AG08396 (cell line): ENCODE measurements at places on chromosomes 13 and 19.

DNA sequence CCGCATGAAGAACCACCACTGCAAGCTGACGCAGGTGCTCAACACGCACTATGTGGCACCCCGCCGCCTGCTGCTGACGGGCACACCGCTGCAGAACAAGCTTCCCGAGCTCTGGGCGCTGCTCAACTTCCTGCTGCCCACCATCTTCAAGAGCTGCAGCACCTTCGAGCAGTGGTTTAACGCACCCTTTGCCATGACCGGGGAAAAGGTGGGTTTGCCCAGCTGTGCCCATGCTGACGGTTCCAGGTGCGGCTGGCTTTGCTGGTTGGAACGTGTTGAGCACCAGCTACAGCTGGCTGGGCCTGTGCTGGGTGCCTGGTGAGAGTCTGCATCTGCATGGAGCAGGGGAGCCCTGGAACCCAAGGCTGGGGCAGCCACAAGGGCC is 60.9 kb downstream of the SMARCA4 start:
- no peak for DNase-seq

DNA sequence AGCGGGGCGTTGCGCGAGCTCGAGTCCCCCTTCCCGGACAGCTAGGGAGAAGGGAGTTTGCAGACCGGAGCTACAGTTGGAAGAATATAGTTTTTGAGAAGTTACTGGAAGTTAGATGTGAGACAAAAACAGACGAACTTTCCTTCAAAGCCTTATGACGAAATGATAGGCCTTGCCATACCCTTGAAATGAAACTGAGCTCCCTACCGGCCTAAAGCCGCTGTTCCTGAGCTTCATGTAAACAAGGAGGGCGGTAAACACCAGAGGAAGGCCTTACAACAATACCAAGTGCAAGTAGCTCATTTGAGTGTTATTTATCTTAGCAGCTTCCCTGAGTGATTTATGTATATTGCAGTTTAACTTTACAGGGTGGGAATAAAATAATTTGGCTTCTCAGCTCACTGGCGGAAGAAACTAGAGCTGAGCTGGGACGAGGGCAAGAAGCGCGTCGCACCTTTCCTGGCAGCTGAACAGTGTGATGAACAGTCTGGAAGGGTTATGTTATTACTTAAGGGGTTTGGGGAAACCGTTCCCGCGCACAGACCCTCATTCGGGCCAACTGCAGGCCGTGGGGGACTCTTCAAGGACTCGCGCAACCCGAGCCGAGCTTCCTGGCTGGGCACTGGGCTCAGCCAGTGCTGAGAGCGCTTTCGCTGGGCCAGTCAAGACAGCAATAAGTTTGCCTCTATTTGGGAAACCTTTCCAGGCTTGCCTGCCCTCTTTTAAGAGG is 111.2 kb downstream of the KCNRG start:
- no peak for DNase-seq

DNA sequence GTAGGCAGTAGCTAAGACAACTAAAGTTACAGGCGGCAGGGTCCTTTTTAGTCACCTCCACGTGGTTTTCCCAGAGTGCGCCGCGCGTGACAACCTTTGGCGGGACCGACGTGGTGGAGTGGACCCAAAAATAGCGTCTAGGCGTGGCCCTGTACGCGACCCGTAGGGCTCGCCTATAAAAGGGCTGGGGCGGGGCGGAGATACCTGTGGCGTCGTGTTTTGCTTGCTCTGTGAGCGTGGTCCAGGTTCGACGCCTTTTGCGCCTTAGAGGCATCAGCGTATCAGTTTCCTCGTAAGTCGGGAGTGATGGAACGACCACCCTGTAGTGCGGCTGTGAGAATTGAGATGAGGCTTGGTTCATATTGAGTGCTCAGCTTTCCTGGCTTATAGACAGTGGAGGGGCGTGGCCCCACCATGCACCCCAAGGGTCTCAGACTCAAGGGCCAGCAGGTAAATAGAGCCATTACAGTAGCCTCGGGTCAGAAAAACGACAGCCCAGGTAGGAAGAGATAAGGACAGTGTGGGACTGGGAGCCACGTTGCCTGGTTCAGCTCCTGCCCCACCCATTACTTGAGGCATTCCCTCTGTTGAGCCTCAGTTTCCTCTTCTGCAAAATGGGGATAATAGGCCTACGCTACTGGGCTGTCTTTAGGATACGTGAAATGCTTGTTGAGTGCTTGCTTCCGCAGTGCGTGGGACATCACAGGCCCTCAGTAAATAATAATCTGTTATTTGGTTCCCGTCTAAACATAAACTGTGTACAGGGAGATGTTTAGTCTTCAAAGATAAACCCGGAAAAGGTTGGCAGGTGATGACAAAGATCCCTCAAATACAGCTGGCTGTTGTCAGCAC is 693 bp upstream of the TMED1 start:
- peak; percentile 82 for DNase-seq

DNA sequence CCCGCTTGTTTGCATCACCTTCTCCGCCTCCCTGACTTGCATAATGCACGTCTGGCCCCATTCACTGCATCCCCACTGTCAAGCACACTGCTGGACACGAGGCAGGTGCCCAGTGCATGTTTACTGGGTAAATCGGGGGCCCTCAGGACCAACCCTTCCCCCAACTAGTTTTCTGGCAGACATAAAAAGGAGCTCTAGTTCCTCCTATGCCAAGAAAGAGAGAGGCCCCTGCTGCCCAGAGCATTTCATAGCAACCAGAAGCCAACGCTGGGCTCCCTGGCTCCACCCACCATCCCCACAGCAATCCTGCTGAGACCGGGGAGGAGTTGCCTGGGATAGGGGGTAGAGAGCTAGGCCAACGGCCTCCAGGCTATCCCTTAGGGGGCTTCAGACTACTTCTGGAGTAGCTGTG is 23.2 kb downstream of the ANKRD27 start:
- peak; percentile 37 for DNase-seq

- peak; percentile 99 for DNase-seq
These were observed 47.3 kb upstream of the SHKBP1 start for GRCh38 chr19:40529093-40529954.

GRCh38 chr13:23025864-23026608 is 154.7 kb upstream of the SGCG start:
- DNase-seq, result no peak

DNA sequence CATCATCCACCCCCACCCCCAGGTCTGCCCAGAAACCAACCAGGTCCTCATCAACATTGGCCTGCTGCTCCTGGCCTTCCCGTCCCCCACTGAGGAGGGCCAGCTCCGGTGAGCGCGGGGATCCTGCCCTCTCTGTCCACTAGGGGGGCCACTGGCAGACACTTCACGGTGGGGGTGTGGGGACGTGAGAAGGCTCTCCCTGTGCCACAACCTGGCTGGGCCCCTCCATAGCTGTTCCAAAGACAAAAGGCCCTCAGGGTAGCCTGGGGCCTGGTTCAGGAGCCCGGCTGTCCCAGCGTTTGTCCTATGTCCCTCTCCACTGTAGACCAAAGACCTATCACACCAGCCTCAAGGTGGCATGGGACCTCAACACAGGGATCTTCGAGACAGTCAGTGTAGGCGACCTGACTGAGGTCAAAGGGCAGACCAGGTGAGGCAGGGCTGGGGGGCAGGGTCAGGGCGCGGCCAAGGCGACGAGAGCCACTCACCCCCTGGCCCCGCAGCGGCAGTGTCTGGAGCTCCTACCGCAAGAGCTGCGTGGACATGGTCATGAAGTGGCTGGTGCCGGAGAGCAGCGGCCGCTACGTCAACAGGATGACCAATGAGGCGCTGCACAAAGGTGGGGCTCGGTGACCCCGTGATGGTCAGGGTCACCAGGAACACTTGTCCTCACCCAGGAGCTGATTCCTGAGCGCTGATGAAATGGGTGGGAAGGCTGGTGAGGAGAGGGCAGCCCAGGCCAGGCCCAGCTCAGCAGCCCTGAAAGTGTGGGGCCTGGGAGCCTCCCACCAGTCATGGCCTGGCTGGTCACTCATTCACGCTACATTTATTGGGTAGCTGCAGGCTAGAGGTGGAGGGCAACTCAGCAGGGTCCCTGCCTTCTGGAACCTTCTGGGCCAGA is 7.9 kb downstream of the DCAF15 start:
- peak; percentile 62 for DNase-seq

- no peak for DNase-seq
These were observed 244.8 kb upstream of the KLHL1 start for GRCh38 chr13:70353096-70353495.

GRCh38 chr19:4369109-4369887 is 25.9 kb downstream of the MPND start:
- peak; percentile 18 for DNase-seq

GRCh38 chr13:83355041-83355440 is 527.2 kb downstream of the SLITRK1 start:
- DNase-seq, result no peak

- DNase-seq, result no peak
These were observed 180.9 kb downstream of the B3GLCT start for GRCh38 chr13:31380715-31381114.

DNA sequence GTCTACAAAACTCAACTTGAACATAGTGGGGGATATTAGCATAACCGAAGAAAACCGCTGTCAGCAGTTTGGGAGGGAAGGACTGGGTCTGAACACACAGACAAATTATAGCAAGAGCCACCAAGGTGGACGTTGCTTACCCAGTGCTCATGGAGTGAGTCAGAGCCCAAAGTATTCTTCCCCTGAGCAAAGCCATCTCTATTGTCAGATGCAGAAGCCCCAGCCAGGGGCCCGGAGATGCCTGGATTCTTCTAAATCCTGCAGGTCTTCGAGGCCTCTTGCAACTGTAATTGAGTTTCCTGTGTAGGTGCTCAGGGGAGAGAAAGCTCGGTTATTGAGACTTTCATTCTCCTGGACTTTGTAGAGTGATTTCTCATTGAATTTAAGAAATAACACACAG is 384.5 kb downstream of the IRS2 start:
- DNase-seq, result no peak

- no peak for DNase-seq
These were observed 115.4 kb upstream of the TMTC4 start for GRCh38 chr13:100789968-100790367.

DNA sequence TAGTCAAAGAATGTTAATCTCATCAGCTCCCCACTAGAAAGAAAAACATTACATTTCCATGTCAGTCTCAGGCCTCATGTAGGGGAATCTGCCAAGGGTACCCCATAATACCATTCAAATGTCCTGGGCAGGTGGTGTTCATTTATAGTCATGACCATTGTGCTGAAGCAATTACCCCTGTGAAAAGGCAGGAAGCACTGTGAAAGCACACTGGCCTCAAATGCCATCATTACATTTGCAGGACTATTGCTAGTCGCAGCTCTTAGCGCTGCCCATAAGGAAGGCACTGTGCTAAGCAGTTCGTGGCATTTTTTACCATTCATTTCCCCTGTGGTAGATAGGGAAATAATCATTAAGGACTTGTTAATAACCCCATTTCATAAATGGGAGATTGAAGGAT is 109.0 kb downstream of the LHFPL6 start:
- no peak for DNase-seq

DNA sequence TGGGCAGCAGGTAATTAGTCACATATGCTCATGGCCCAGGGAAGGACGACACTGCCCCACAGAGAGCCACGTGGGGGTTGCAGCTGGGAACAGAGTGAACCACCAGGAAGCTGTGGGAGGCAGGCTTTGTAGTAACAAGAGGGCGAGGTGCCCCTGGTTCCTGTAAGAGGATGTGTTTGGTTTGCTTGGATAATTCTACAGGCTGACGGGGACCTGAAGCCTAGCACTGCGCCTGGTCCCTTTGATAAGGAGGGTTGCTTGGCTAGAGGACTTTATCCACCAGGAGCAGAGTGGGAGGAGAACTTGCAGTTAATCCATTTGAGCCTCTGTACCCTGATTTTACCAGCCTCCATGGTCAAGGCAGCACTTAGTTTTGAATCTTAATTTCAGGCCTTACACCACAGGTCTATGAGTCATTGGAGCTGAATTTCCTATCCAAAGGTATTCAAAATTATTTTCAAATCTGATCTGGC is 67.4 kb upstream of the CLDN10 start:
- DNase-seq, result no peak

GRCh38 chr13:106996867-106997618 is 429.1 kb upstream of the ARGLU1 start:
- DNase-seq, result no peak

GRCh38 chr19:20162821-20163220 is 4.2 kb upstream of the ZNF486 start:
- no peak for DNase-seq

GRCh38 chr13:32001154-32001768 is 30.3 kb upstream of the FRY start:
- DNase-seq, result peak; percentile 76

GRCh38 chr13:28001837-28002473 is 13.5 kb upstream of the URAD start:
- no peak for DNase-seq

- DNase-seq, result no peak
These were observed 8.3 kb upstream of the JUND start for GRCh38 chr19:18289471-18290301.

DNA sequence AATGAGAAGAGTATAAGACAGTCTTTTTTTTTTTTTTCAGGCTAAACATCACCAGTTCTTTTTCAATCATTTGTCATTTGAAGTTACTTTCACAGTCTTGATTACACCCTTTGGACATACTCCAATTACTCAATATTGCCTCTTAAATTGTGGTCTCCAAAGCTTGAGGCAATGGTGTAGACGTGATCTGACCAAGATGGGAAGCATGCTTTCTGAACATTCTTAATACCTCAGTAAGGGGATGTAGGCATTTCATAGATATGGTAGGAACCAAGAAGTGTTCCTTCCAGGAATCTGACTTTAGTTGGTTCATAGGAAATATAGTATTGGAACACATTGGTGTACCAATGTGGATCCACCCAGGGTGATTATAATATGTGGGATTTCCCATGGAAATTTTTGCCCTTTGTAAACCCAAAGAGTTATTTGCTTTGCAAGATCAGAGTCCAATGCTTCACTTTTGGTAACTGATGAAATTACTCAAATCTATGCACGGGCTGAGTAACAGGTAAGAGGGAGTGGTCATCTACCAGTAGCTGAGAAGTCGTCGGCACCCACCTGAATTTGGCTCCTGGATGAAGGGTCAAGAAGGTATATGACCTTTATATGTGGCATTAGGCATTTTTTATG is 62.2 kb downstream of the ERCC5 start:
- no peak for DNase-seq

GRCh38 chr13:59279576-59279975 is 884.2 kb downstream of the DIAPH3 start:
- DNase-seq, result no peak

DNA sequence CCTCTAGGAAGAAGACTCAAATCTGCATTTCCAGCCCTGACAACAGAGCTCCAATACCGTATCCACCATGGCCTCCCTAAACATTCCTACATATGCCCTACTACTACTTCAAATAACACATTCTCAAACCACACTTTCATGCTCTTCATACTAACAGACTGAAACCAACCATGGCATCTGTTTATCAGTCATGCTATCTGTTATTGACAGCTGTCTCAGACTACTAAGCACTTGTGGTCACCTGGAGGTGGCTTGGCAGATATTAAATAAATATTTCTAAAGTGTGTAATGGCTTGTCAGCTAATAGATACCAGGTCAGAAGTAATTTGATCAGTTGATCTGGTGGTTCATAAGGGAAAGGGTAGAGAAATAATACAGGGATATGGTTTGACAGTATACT is 489.1 kb downstream of the DIAPH3 start:
- no peak for DNase-seq

GRCh38 chr13:111459803-111460547 is 139.5 kb downstream of the TEX29 start:
- DNase-seq, result no peak
